Stimulated activated CD8-positive, alpha-beta memory T cell treated with anti-CD3 and anti-CD28 coated beads, Interleukin-15, amount 100 ng/mL, for 4 hours (primary cell): ENCODE measurements at places on chromosomes 6 and 20.

- no peak for DNase-seq
Measured at GRCh38 chr6:32411566-32412327, 4.8 kb upstream of the BTNL2 start.

- DNase-seq, result no peak
Measured at GRCh38 chr6:3872370-3872854, 23.2 kb downstream of the FAM50B start.

- no peak for DNase-seq
Measured at GRCh38 chr6:127816643-127817042, 84.2 kb downstream of the THEMIS start.

DNA sequence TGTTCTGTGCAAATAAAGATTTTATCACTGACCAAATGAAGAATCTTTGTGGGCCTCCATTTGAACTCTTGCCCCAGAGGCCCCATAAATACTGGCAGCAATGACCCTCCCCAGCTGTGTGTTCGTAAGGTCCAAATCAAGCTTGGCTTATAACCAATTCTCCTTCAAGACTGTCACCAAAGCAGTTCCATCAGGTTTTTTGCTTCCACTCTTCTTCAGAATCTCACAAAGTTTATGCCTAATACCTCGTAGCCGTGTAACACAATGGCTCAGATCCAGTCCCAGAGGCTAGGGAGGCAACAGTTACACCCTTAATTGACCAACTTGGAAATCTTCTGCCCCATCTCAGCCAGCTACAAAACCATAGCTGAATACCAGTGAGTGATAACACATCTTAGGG lies 120.5 kb downstream of the HIVEP2 start:
- DNase-seq, result no peak

GRCh38 chr6:44680202-44680720 lies 292.8 kb downstream of the CDC5L start:
- DNase-seq, result no peak
